Upper lobe of left lung (tissue), 6 donors: ENCODE measurements at places on chromosomes 1 and 21. TPM values are rescaled to one million over a fixed set of nuclear protein-coding genes. Genes with fewer than 3 reads are reported as not detected.

Gene ACTA1
- not detected for total RNA-seq

Gene PAPPA2
- 0.97 TPM for total RNA-seq

DNA sequence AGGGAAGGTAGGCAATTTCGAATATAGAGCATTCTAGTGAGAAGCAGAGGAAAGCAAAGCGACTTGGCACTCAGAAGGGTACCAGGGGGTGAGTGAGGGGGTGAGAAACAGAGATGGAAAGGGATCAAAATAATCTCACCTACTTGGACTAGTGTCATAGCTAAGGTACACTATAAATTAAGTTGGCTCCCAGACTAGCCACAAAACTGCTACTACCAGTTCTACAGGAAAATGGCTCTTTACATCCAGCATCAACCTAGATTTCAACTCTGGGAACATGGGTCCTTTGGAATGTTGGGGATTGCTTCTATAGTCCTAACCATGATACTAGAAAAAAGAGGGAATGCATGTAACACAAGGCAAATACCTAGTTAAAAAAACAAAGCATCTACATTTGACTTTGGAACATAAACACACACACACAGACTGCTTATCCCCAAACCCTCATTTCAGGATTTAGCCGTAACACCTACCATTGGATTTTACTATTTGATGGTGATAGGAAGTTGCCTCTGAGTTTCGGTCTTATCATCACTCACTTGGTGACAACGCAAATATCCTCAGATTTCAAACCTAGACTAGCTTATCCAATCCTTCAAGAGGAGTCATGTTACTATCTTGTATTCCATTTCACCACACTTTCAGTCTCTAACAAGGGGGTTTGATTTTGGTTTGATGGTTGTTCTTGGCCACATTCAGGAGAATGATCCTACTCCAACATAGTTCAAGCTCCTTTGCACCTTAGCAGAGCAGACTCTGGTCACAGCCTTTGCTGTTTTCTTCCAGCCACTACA, 5.6 kb downstream of the ZBTB21 start:
- no peak for DNase-seq

DNA sequence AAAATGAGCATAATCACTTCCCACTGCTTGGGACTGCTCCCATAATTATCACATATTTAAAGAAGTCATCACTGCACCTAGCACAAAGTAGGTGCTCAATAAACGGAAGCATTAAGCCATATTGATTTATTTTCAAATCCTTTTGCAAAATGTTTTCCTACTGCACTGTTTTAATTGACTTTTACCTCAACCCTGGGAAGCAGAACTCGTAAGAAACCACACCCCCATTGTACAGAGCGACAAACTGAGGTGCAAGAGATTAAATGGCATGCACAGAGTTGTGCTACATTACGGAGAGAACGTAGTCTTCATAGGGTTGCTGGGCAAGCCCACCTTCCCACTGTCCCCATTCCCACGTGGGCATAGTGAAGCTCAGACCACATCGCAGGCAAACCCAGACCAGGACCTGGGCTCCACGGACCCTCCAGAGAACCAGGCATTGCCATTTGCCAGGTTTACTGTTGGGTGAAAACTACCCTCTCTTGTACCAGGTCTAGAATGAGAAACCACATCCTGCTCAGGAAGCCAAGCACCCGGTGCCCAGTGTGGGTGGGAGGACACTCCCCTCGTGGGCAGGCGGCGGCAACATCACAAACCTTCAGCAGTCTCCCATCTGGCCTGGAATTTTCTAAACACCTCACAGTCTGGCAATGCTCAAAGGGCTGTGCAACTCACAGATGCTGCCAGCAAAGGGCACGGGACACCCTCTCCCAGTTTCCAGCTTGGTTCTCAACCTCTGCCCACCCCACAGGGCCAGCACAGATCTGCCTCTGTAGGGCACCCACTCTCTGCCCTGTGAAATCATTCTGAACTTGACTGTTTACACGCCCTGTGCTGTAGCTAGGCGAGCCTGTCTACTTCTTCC, 8.2 kb downstream of the IFFO2 start:
- DNase-seq, result no peak

DNA sequence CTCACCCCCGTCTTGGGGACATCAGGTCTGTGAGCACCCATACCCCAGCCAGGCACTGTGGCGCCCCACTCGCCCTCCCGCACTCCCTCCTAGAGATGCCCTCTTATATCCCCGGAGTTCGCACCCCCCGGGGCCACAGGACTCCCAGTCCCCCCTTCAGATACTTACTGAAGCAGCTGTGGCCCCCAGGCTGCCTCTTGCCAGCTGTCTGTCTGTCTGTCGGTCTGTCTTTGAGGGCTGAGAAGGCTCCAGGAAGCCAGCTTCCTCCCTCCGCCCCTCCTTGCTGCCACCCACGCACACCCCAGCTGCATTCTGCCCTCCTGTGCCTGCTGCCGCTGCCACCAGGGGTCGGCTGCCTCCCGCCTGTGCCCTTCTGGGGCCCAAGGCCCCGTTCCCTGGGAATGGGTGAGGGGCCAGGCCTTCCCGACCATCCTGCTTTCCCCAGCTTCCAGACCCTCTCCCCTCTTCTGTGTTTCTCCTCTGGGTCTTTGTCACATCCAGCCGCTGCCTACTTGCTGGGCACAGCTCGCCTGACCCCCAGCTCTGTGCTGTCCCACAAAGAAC, at the start of gene PTPN7:
PTPN7 (minus strand) TSS at position 226 of the 564 bp plus-strand sequence. CDS start 1,200 bp downstream, outside the sequence.
- peak; percentile 61 for DNase-seq

- DNase-seq, result peak; percentile 31
Observed at GRCh38 chr21:32135401-32136363, 143.2 kb downstream of the MIS18A start.
